ENCODE measurements at places on chromosomes 6 and 20. TPM values are rescaled to one million over a fixed set of nuclear protein-coding genes. Genes with fewer than 3 reads are reported as not detected.

The ZNF341 gene
- total RNA-seq = 6.1 TPM

GRCh38 chr20:50323209-50323608, 132.6 kb downstream of the CEBPB start:
- no peak for DNase-seq

DNA sequence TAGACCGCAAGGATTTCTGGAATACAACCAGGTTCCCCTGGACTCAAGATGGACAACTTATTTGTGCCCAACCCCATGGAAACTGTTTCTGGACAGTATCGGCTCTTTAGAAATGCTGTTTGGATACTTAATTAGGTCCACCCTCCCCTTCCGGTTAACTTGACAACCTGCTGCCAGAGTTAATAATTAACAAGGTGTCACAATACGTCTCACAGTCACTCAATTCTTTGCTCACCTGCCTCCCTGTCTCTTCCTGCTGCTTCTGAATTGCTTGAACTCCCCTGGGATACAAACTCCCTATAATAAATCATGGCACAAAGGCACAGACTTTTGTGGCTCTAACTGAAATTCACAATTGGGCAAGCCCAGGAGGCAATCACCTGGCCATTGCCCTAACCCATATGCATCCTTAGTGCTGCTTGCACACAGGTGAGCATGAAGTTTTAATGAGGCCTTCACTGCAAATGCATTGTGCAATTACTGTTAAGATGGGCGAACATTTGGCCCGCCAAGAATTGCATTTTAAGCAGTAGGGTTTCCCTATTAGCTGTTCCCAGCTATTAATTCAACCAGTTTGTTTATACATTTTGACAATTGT, 504.4 kb upstream of the NOX3 start:
- peak; percentile 41 for DNase-seq

GRCh38 chr20:9800421-9800820, 38.5 kb downstream of the PAK5 start:
- DNase-seq = no peak

- no peak for DNase-seq
Observed at GRCh38 chr6:143679041-143679440, 1.3 kb downstream of the PHACTR2 start.

The PRSS35 gene
- total RNA-seq = 0.22 TPM

- no peak for DNase-seq
Observed at GRCh38 chr20:706366-706885, 30.8 kb upstream of the SCRT2 start.

GRCh38 chr6:143939364-143939763, 68.7 kb downstream of the PLAGL1 start:
- no peak for DNase-seq

DNA sequence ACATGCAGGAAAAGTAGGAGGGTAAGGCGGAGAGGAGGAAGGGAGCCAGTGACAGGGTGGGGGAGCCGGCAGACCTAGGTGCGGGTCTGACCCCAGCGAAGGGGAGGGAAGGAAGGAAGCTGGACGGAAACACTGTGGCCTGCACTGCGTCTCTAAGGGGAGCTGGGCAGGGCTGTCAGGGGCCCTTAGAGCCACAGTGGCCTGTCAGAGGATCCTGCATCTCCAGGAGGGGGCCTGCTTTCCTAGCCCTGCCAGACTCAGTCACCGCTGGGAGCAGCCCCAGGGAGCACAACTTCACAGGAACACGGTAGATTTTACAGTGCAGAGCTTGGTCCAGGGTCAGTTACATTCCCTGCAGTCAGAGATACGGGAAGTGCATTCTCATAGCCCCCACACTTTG, 118.2 kb downstream of the PACRG start:
- DNase-seq = no peak

The PCK1 gene
- 272 TPM for total RNA-seq

DNA sequence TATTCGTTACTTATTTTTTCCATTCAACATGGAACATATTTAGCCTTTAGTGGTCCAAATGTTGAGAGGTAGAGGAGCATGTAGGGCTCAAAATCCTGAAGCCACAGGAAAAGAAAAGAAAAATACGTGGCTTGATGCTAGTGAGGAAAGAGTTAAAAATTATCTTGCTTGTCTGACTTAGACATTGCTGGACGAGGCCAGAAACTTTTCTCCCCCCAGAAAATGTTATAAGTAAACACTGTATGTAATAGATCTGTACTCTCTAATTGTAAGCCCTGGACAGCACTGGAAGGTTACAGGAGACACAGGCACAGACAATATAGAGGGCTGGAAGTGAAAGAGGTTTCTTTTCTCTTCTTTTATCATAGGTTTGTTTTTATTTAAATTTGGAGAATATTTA, 165.6 kb downstream of the ZFP64 start:
- no peak for DNase-seq

DNA sequence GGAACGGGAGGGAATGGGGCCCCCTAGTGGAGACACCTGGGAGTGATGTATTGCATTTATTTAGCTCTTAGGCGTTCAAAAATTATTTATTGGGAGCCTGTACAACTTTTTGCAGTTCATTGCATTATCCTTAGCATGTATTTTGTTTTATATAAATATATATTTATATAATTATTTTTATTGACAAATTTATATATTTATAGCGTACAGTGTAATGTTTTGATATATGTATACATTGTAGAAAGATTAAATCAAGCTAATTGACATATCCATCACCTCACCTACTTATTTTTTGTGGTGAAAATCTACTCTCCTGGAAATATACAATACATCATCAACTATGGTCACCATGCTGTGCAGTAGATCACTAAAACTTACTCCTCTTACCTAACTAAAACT, 975 bp downstream of the SIRT5 start:
- DNase-seq = no peak

DNA sequence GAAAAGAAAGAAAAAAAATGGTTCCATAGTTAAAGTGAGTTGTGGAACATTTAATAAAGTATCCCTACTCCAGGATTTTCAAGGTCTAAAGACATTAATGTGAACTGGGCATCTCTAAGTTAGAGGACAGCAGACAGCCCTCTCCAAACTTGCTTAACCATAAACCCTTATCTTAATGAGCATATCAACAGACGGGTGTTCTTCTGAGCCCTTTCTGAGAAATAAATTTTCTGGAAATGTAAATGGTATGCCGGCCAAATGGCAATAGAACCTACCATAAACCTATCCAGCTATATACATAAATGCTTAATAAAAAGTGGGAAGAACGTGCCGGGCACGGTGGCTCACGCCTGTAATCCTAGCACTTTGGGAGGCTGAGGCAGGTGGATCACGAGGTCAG, 12.5 kb downstream of the SLC18B1 start:
- no peak for DNase-seq

The TMEM151B gene
- total RNA-seq = 0.12 TPM

DNA sequence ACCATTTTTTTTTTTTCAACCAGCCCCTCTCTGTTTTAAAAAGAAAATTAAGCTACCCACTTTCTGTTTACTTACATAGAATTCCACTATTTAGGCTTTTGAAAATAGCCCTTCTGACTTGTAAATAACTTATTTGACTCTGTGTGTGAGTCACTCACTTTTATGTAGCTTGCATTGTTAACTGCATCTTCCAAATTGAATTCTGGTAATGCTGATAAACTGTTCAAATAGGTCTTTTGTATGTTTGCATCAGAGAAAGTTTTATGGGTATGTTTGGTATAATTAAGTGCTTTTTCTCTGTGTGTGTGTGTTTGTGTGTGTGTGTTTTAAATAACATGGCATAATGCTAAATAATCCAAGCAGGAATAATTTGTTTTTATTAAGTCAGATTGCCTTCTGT, 360.1 kb downstream of the PLCB1 start:
- no peak for DNase-seq

- no peak for DNase-seq
Observed at GRCh38 chr20:63636752-63637628, 10.1 kb upstream of the GMEB2 start.

GRCh38 chr6:135192256-135193174, 11.4 kb downstream of the MYB start:
- no peak for DNase-seq

- no peak for DNase-seq
Observed at GRCh38 chr6:34900321-34901031, 11.4 kb downstream of the ANKS1A start.

- DNase-seq = no peak
Observed at GRCh38 chr20:11853359-11853758, 64.3 kb upstream of the BTBD3 start.

The CASS4 gene
- total RNA-seq = 0.17 TPM

DNA sequence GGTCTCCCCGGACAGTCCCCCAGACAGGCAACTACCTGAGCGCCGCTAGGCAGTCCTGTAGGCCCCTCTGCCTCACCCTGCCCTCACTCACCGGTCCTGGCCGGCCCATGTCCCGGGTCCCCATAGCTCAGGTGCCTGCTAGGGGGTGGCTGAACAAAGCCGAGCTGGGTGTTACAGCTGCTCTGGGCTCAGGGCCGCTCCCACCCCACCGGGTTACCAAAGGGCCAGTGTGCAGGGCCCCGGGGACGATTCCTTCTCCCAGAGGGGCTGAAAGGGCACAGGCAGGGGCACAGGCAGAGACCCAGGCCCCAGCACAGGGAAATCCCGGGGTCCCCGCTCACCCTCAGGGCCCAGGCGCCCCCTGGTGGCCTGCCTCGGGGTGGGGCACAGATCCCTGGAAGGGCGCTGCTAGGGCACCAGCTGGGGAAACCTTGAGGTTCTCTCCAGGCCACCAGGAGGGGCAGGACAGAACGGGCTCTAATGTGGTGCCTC, 118.4 kb downstream of the GRM4 start:
- DNase-seq = peak; percentile 72

DNA sequence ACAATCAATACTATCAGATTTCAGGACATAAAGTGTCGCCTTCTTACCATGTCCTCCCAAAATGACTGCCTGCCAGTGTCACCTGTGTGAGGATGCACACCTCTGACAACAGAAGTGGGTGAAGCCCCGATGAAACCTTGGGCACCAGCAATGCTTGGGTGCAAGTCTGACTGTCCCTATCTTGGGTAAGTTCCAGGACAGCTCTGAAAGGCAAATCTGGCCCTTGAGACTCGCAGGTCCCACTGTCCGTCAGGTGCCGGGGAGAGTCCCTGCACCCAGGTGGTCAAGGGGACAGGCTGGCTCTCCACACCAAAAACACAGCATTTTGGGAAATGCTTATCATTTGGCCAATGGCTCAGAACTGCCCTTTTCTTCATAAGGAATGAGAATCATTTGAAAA, 43.3 kb downstream of the EZR start:
- no peak for DNase-seq

DNA sequence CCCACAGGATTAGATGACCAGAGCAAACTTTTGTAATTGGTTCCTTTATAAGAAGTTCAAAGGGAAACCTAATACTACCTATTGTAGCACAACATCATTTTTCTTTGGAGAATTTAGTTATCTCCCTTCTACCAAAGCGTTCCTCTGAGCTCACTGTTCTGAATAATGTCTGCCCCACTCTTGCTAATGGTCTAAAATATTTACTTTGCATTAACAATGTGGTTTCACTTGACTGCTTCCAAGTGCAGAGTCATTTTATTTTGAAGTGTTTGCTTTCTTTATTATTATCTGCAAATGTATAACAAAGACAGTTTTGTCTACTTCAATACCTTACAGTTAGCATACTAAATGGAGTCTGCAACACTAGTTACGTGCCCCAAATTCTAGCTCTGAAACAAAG, 15.0 kb downstream of the TRAPPC3L start:
- no peak for DNase-seq

- no peak for DNase-seq
Observed at GRCh38 chr6:159934181-159934580, 34.7 kb upstream of the IGF2R start.

DNA sequence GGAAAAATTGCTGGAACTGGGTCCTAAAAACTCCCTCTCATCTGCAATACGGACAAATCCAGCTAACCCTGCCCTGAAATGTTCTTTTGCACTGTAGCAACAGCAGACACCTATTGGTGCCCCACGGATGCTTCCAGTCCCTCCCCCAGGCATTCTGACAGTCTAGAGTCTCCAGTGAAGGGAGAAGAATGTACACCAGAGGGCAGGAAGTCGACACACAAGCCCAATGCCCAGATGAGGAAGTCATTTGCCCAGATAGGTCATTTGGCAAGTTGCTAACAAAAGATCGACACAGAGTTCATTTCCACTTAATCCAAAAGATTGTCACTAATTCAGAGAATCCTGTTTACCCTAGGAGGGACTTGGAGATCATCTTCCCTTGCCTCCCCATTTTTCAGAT, 293.0 kb upstream of the PRDM1 start:
- peak; percentile 24 for DNase-seq

DNA sequence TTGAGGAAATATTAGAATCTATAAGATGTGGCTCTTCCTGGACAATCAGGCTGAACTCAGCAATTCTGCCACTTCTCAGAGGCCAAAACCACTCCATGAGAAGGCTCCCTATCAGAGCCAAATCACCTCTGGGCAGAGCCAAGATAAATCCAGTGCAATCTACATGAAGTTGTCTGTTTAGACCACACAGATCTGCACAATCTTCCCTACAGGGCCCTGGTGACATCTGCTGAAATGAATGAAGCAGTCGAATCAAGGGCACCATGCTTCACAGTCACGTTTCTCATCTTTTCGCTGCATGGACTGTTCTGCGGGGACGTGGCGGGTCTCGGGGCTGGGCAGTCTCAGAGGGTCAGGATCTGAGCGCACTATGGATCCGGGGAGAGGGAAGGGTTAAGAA, 60.1 kb upstream of the CD93 start:
- no peak for DNase-seq

- DNase-seq = no peak
Observed at GRCh38 chr6:14876778-14877613, 368.9 kb upstream of the JARID2 start.

The PTGIS gene
- 0.94 TPM for total RNA-seq

The RAD21L1 gene
- total RNA-seq = not detected

DNA sequence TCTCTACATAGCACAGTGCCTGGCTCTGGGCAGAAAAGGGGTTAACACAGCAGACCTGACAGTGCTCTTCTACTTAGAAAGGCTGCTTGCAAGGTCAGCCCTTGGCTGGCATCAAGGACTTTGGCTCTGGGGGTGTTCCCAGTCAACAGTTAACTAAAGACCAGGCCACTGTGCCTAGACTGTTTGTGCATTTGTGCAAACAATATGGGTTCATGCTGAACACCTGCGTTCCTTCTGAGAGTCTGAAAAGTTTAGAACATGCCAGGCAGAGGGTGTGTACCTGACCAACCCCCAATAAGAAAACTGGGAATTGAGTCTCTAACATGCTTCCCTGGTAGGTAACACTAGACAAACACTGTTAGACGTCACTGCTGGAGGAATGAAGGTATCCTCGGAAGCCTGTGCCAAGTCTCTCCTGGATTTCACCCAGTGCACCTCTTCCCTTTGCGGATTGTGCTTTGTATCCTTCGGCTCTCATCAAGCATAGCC, 110.7 kb downstream of the PDE10A start:
- no peak for DNase-seq

DNA sequence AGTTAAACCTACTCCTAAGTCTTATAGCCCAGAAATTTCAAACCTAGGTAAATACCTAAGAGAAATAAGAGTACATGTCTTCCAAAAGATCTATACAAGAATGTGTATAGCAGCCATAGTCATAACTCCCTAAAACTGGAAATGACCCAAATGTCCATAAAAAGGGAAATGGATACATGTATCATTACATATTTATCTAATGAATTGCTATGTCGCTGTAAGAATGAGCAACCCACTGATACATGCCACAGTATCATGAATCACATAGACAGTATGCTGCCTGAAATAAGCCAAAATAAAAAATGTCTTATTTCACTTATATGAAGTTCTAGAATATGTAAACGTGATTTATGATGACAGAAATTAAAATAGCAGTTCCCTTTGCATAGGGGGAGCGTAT, 679.5 kb downstream of the MAFB start:
- DNase-seq = no peak

- DNase-seq = no peak
Observed at GRCh38 chr6:112221981-112222852, 32.1 kb downstream of the LAMA4 start.

The MOCS1 gene
- 15.7 TPM for total RNA-seq

All from colonic mucosa (tissue), 4 donors.